ENCODE measurements at places on chromosomes 13 and 19. TPM values are rescaled to one million over a fixed set of nuclear protein-coding genes. Genes with fewer than 3 reads are reported as not detected.

The MCEMP1 gene
- total RNA-seq: not detected

The ZNF529 gene
- total RNA-seq: 24.3 TPM

The FGF21 gene
- not detected for total RNA-seq

The TINCR gene
- 0.60 TPM for total RNA-seq

The RPL36 gene
- 727 TPM for total RNA-seq

The ZNF649 gene
- 42.4 TPM for total RNA-seq
